ENCODE measurements at places on chromosomes 1 and 21.

DNA sequence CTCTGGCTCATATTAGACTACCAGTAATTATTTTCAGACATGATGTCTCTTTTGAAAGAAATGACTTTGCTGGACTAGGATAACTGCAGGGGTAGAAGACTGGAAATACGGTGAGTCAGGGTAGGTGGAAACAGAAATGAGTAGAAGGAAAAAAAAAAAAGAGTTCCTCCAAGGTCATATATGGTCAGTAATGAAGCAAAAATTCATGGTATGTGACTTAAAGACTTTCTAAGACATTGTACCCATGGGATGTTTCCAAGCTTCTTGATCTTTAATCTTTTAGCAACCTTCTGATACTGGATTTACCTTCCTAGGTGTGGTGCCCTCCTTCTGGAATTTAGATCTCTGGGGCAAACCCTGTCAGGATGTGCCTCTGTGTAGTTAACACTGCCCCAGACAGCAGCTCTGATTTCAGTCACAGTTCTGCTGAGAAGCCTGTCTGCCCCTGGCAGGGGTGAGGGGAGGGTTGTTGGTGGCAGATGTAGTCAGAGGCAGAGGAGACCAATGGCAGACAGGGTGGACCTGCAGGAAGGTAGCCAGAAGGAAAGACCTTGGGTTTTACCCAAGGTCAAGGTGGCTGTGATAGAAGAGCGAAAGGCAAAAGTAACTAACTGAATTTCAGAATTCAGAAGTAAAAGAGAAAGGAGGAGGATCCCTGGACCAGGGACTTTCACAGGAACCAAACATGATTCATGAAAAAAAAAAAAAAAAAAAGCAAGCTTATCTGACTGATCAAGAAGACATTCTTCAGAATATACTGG lies 44.1 kb upstream of the BCL10 start:
- DNase-seq = no peak

DNA sequence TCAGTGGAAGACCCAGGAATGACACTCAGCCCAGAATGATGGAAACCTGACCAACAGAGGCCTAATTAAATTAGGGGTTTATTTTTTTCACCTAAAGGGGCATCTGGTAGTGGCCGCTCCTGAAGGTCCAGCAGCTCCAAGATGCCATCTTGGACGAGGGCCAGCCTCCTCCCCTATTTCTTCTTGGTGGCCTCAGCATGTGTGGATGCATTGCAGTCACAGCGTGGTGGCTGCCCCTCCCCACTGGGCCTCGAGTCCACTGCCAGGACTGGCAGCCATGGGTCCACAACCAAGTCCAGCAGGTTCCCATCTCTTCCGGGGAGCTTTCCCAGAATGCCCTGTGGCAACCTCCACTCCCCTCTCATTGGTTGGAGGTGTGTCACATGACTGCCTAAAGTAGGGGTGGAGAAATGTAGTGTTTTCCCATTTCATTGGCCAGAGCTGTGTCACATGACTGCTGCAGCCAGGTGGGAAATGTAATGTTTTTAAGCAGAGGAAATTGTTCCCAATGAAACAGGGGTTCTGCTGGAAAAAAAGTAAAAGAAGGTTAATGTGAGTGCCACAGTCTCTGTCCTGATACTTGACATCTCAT lies 628.2 kb downstream of the PTPRU start:
- DNase-seq = no peak

DNA sequence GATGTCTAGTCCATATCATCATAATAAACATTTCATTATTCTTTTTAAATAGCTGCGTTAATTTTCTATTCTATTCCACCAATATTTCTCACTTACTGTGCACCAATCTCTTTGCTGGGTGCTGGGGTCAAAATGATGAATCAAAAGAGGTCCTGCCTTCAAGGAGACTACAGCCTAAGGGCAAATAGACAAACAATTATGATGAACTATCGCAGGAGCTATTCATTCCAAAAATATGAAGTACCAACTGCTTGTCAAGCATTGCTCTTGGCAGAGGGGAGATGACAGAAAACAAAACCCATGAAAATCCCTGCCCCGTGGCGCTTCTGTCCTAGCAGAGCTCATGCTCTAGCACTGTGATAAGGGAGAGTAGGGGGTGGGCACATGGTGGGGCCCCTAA lies 28.8 kb upstream of the SLC26A9 start:
- no peak for DNase-seq

GRCh38 chr1:173064011-173064410 lies 13.3 kb upstream of the TNFSF18 start:
- DNase-seq = no peak

GRCh38 chr1:226523646-226524406 lies 24.7 kb upstream of the STUM start:
- no peak for DNase-seq

GRCh38 chr1:171611306-171611705 lies 10.7 kb upstream of the MYOCOS start:
- no peak for DNase-seq

GRCh38 chr21:44275041-44275440 lies 10.6 kb upstream of the AIRE start:
- DNase-seq = peak; percentile 28

DNA sequence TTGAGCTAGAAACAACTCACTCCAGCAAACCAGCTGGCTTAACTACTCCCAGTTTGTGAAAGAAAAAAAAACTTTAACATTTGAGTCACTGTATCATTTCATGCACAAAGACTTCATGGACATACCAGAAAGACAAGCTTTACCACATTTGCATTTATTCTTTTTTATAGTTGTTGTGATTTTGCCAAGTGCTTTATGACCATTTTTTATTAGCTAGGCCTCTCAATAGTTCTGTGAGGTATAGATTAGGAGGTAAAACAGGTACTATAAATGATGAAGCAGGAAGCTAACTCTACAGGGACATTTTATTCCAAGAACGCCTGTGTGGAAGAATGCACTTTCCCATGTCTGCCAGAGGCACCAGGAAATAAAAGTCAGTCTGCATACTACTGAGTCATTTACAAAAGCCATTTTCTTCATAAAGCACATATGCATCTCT lies 8.2 kb upstream of the DENND1B start:
- no peak for DNase-seq

DNA sequence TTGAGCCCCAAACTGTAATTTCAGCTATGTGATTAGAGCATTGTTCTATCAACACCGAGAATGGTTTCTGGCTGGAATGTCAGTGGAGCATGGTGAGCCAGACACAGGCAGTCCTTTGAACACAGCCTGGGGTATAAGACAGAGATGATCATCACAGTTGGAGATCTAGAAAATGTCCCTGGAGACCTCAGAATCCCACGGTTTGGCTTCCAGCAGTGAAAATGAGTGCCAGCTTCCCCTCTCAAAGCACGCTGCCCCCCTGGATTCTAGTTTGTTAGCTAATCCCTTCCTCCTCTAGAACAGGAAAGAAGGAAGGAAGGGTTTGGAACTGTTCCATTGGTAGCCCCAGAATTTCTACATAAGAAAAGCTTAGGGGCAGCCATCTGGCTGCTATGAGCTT lies 59.9 kb upstream of the JAK1 start:
- DNase-seq = peak; percentile 80

DNA sequence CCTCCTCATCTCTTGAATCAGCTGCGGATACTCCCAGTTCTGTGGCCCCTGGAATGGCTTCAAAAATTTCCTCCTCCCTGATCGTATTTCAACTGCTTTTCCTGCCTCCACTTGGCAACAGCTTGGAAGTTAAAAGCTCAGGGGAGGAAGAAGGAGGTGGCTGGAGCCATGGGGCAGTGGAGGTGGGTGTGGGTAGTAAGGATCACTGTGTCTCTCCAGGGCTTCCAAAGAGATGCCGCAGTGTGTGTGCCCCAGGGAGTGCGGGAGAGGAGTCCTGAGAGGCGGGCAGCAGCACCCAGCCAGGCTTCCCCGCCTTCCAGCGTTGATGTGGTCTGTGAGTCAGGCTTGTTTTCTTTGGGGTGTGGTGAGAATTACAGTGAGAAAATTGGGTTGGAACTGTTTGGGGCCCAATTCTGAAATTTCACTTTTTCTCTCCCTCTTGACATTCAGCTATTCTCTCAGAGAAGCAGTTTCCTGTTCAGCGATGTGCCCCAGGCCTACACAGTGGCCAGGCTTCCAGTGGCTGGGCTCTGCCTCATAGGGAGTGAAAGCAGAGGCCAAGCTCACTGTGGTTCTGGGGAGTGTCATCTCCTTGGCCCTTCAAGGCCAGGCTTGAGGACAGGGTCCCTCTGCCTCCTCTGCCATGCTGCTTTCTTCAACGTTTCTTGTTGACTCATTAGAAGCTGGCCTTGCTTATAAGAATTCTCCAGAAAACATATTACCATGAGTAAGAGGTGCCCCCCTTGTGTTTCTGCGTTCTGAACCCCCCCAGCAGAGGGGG lies 69.0 kb downstream of the PGM1 start:
- DNase-seq = no peak
